ENCODE measurements at places on chromosomes 11 and 22.

DNA sequence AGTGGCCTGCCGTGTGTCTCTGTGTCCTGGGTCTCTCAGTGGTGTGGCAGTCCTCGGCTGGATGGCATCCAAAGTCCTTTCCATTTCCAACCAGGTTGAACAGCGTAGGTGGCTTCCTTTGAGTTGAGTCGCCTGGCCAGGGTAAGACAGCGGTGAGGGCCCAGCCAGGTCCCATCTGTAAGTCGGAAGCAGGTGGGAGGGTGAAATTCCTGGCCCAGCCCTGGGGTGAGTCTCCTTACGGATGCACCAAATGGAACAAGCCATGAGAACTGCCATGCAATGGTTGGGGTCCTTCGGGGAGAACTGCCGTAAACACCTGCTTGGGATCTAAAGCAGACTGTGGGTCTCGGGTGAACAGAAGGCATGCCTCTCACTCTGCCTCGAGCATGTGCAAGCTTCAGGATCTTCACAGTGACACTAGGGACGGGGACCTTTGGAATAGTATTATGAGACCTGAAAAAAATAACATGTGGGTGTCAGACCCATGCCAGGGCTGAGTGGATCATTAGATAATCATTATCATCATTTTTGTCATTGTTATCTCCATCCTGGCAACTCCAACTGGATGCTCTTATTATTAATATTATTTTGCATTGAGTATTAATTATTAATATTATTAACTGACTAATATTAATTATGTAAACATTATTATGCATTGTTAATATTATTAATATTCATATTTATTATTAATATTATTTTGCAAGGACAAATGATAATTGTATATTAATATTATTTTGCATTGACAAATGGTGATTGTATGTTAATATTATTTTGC is 57.7 kb upstream of the LINC01488 start:
- DNase-seq, result no peak

DNA sequence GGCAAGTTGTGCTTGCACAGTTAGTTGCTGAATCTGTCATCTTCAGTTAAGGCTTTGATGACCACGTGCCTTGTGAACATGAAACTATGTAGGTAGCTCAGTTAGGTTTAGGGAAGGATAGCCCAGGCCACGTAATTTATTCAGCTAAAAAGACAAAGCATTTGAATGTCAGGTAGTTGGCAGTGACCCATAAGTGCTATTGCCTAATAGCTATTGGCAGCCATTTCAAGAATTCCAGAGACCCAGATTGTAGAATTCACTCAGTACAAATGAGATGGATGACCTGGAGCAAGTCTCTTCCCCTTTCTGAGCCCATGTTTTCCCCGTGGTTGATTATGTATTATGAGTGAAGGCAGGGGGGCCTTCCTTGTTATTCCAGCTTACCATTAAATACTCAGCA is 265.3 kb upstream of the ANO5 start:
- no peak for DNase-seq

- no peak for DNase-seq
Observed at GRCh38 chr11:125268611-125269010, 104.1 kb downstream of the PKNOX2 start.

DNA sequence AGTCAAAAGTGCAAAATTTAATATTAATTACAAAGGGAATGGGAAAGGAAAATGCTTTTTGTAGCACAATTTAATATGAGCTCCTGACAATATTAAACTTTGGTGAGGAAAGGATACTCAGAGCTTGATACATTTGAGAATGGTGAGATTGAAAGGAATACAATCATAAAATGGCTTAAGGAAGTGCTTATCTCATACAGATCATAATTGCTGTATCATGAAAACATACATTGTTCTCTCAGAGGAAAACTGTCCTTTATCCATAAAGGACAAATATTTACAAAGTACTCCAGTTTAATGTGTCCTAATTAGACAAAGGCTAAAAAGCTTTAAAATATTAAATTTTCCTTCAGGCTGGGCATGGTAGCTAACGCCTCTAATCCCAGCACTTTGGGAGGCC is 260.4 kb downstream of the TMEM135 start:
- DNase-seq, result no peak

- no peak for DNase-seq
Observed at GRCh38 chr11:14669499-14669898, 25.9 kb downstream of the PDE3B start.

GRCh38 chr11:84249344-84250135 is 963.4 kb upstream of the CCDC90B start:
- no peak for DNase-seq

DNA sequence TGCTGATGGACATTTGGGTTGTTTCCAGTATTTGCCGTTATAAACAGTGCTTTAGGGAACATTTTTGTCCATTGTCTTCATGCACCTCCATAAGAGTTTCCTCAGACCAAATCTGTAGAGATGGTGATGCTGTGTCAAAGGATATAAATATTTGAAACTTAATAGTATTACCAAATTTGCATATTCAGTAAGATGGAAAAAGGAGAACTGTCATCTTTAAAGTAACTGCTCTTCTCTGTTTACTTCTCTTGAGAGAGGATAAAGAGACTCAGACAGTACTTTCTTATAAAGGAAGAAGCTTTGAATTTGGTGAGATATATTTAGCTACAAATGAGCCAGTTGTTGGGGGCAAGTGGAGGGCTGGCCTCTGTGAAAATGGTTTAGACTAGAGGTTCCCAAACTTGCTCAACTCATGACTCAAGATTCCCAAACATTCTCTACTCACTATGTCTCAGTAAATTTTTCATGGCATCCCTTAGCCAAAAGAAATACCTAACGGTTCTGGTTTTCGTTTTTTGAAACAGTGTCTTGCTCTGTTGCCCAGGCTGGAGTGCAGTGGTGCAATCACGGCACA is 26.2 kb downstream of the SHISA8 start:
- DNase-seq, result no peak

- DNase-seq, result no peak
Observed at GRCh38 chr22:49206281-49206680, 621.4 kb downstream of the BRD1 start.

DNA sequence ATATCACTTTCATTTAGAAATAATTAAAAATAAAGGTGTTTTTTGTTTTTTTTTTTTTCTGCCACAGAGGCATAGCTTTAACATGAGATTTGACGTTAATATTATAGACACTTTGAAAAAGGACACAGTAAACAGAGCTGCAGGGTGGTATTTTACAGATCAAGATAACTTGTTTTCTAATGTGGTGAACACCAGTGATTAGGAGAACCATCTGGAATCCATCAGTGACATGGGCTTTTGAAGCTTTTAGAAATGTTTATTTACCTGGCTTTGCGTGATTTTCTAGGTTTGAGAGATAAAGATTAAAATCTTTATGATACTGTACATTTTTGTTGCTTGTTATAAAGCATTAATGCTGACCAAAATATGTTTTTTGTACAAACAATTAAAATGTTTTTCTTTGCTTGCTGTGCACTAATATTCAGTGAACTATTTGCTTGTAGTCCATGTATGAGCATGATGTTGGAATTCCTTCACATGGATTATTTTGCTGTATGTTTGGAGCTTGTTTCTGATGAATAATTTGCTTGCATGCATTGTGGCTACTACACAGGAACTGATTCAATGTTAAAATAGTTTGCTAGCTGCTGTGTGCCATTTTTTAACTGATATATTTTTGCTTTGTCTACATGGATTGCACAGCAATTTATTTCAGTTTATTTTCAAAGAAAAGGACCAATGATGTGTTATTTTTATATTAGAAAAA is 352.1 kb upstream of the NARS2 start:
- no peak for DNase-seq

DNA sequence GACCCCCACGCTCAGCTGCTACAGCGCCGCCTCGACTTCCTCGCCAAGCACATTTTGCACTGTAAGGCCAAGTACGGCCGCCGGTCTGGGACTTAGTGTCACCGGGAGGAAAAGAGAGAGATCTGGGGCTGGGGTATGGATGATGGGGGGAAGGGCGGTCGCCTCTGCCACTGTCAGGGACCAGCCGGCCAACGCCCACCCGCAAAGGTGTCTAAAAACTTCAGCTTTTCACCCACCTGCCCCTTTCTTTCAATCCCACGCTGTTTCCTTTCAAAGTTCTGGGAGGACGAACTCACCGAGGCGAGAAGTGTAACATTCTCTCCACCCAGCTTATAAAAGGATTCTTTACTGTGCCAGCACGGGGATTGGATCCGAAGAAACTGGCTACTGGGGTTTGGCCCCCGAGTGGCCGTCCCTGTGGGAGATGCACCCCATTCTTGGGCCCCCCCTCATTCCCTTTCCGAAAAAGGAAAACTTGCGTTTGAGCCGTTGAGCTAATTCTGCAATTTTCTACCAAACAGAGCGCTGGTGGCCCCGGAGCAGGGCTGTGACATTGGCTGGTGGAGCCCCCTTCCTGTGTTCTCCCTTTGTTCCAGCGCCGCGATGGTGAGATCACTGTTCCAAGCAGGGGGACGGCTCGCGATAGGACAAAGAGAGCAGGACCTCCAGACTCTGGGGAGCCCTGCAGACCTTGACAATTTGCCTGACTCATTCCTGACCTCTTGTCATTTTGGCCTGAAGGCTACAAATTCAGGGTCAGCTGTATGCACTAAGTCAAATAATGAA is 1.8 kb downstream of the FJX1 start:
- DNase-seq, result no peak

DNA sequence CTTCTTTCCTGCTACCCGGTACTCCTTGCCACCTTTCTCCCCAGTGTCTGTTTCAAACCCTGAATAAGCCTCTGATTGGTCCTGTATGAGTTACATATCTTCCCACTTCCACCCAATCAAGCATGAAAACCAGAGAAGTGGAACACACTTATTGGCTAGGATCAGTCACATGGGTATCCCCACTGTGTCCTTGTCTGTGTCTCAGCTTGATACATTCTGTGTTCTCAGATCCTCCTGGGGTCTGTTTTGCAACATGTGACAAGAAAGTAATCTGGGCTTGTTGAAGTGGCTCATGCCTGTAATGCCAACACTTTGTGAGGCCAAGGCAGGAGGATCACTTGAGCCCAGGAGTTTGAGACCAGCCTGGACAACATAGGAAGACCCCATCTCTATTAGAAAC is 23.9 kb downstream of the MCHR1 start:
- DNase-seq, result no peak

- no peak for DNase-seq
Observed at GRCh38 chr22:38733724-38734381, 21.9 kb downstream of the SUN2 start.

- no peak for DNase-seq
Observed at GRCh38 chr22:42752230-42752746, 31.6 kb upstream of the A4GALT start.

- DNase-seq, result no peak
Observed at GRCh38 chr11:84140386-84141169, 854.4 kb upstream of the CCDC90B start.

DNA sequence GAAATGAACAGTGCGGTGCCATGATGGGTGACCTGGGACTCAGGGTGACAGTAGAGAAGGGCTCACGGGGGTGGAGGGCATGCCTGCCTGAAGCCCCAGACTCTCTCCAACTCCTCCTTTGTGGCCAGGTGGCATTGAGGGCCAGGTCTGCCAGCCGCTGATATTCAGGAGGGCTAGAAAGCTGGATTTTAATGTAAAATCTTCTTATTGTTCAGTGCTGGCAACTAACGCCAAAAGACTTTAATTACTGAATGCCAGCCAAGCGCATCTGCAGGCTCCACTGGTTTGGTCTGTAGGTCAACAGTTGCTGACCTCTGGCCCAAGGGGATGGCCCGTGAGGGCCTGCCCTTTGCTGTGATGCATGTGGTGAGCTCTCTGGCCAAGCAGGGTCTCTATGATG is 10.3 kb downstream of the MRGPRG start:
- DNase-seq, result no peak

- DNase-seq, result no peak
Observed at GRCh38 chr11:47052576-47052975, 116.0 kb downstream of the CSTPP1 start.

DNA sequence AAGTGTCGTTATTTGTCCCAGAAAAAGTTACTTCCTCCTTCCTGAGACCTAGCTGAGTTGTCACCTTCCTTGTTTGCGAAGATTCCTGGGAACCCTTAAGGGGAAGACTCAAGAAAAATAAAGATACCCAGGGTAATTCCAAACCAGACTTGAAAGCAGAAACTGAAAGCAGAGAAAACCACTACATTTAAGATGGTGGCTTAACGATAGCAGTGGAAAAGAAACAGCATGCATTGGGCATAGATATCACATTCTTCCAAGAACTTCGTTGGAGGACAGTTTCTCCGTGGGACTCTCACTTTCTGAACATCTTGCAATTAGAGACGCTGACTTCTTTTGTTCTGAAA is 89.1 kb downstream of the FAM76B start:
- no peak for DNase-seq

GRCh38 chr11:102047305-102047924 is at the start of gene CFAP300:
CFAP300 (plus strand) TSS chr11:102047437; CDS start chr11:102047471, 34 bp downstream.
- DNase-seq, result no peak

- no peak for DNase-seq
Observed at GRCh38 chr22:35555483-35555890, 14.9 kb downstream of the RASD2 start.

GRCh38 chr22:31814942-31815341 is 61.1 kb downstream of the DEPDC5 start:
- no peak for DNase-seq

DNA sequence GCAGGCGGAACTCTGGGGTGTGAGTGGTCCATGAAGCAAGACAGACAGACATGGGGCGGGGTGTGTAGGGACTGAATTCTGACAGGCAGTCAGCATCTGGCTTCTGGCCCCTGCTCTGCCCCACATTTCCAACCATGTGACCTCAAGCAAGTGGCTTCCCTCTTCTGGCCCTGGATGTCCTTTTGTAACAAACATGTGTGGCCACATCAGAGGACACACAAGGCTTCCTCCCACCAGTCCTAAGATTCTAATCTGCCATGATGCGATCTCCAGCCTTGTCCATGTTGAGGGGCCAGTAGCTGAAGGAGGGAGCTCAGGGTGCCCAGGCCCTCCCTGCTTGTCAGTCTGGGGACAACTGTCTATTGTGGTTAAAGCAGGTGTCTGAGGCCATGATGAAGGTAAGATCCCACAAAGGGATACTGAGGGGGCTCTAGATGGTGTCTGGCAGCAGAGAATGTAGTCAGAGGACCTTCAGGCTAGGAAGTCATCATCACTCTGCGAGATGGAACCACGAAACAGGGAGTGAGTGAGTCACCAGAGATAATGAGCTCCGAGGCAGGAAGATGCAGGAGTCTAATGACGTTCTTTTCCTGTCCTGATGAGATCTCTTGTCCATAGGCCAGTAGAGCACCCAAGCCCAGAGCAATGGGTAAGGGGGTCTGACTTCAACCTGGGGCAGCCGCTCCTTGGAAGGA is 27.4 kb downstream of the DRD2 start:
- DNase-seq, result no peak

DNA sequence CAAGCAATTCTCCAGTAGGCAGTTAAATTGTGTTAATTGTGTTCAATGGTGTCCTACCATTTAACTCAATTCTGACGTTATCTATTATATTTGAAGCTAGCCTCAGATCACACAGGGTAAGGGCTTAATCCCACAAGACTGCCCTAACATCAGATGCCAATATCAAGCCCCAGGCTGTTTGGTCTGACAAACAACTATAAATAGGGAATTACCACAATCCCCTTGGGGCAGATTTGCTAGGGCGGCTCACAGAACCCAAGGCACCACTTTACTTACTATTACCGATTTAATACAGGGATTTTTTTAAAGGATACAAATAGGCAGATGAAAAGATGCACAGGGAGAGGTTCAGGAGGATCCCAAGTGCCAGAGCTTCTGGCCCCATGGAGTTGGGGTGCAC is 678.4 kb downstream of the OPCML start:
- DNase-seq, result no peak

Measured in HCT116 (cell line).